ENCODE measurements at places on chromosomes 16 and 17. TPM values are rescaled to one million over a fixed set of nuclear protein-coding genes. Genes with fewer than 3 reads are reported as not detected.

DNA sequence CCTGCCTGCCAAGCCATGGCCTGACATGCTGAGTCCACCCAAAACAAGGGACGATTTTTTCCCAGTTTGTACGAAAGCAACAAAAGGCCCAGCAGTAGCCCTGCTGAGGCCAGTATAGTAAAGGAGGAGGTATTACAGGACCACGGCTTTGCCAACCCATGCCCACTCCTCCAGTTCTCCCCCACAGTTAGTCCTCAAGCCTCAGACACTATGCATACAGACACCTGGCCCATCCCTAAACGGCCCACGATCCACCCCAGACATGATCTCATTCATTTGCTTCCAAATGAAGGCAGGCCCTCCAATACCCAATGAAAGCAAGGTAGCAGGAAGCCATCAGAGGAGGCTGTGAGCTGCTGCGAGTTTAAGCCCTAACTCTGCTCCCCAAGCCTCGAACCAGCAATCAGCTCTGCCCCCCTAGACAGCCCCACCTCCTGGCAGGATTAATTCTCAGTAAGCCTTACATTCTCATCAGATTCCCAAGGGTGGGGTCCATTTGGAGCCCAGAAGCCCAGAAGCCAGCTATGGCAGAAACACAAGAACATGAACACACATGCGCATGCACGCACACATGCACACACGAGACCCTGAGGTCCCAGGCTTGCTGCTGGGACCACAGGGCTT is 4.9 kb downstream of the HDAC5 start:
- H3K4me3 ChIP-seq = no peak overlapping the region
- H3K27ac ChIP-seq = no peak overlapping the region
- DNase-seq = no peak
- H3K4me1 ChIP-seq = no peaks in the 10 kb centered on the region

DNA sequence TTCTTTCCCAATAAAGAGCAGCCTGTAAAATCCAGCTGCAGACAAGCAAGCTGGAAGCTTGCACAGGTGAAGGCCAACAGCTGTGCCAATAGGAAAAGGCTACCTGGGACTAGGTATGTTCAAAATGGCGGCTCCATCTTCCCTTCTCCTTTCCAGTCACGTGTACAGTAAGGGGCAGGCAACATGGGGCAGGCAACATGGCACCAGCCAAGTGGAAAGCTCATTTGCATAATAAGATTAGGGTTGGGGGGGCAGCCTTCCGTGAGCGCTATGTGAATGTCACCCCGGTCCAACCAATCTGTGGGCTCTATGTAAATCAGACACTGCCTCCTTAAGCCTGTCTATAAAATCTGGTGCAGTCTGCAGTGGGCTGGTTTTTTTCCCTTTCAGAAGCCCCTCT is 31.3 kb downstream of the TVP23A start:
- H3K27ac ChIP-seq = no peak overlapping the region
- H3K4me1 ChIP-seq = no peaks in the 10 kb centered on the region
- no peaks in the 10 kb centered on the region for H3K27me3 ChIP-seq
- no peaks in the 10 kb centered on the region for H3K36me3 ChIP-seq
- H3K4me3 ChIP-seq = no peak overlapping the region

DNA sequence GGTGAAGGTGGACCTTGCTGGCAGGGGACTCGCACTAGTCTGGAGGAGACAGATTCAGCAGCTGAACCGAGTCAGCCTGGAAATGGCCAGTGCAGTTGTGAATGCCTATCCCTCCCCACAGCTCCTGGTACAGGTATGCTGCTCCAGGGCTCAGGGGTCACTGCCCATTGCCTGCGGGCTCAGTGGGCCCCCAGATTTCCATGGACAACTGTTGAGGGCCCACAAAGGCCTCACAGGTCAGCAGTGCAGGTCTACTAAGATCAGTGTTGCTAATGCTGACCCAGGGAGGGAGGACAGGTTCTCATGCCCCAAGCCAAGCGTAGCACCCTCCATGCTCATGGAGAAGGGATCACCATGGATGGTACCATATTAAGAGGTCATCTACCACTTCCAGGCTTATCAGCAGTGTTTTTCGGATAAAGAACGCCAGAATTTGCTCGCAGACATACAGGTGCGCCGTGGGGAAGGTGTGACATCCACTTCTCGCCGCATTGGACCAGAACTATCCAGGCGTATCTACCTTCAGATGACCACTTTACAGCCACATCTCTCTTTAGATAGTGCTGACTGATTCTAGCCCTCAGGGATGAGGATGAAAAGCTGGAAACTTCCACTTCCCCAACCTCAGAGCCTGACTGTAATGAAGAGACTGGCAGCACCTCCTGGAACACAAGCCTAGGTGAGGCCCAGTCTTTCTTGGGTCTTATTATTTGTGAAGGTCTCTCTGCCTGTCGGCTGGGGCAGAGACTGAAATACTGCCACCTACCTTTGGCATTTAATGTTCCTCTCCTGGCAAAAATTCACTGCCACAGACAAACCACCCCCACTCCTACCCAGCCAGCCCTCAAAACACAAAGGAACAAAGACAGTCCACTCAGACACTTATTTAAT is 7.6 kb downstream of the EME1 start:
- H3K4me3 ChIP-seq = no peak overlapping the region
- DNase-seq = no peak
- no peaks in the 10 kb centered on the region for H3K4me1 ChIP-seq
- H3K36me3 ChIP-seq = peaks cover 22% of the 10 kb centered on the region

DNA sequence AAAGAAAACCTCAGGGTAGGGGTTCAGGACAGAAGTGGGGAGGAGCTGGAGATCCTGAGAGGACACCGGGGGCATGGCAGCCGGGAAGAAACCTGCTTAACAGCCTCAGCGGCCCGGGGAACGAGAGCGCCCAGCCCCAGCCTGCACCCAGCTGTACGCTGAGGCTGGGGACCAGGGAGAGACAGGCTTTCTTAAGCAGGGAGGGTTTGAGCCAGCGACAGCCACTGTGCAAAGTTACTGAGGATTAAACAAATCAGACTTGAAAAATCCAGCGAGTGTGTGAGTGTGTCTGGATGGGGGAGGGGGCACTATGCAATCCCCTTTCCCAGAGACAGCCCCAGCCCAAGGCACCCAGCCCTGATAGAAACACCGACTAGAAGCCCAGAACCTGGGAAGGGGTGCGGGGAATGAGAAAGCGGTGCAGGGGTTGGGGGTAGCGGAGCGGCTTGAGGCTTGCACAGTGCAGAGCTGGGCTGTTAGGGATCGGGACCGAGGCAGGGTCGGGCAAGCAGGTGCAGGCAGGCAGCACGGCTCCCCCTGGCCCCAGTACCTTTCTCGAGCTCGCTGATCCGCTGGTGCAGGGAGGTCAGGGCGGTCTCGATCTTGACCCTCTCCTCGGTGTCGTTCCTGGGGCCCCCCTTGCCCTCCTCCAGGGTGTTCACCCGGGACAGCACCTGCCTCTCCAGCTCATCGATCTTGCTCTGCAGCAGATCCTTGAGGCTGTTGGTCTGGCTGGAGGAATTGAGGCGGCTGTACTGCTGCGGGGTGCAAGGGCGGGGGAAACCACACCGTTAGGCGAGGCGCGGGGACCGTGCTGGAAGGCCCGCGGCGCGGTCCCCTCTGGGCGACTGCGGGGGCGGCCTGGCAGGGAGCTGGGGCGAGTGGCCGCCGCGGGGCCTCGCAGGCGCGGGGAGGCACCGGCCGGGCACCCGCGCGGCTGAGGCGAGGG is 1.2 kb downstream of the NPTX1 start:
- H3K4me3 ChIP-seq = no peak overlapping the region
- H3K27ac ChIP-seq = no peak overlapping the region
- H3K27me3 ChIP-seq = peaks cover 36% of the 10 kb centered on the region
- DNase-seq = no peak
- no peaks in the 10 kb centered on the region for H3K36me3 ChIP-seq
- H3K4me1 ChIP-seq = no peaks in the 10 kb centered on the region

DNA sequence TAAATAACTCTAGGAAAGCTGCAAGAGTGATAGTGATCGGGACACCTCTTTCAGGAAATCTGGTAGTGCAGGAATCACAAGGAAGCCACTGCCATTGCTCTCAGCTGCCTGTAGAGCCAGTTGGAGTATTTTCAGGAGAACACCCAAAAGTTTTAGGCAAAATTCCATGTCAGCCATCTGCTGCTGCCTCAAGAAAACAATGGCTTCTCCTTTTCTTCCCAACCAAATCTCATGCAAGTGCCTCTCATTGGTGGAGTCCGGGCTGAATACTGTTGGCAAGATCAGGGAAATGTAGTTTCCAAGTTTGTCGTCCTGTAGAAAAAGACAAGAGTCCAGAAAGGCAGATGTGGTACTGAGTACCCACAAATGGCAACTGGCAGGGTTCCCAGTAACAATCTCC is 54.9 kb upstream of the TANC2 start:
- H3K36me3 ChIP-seq = no peaks in the 10 kb centered on the region
- DNase-seq = no peak
- no peak overlapping the region for H3K4me3 ChIP-seq
- H3K27me3 ChIP-seq = no peaks in the 10 kb centered on the region
- no peak overlapping the region for H3K27ac ChIP-seq

DNA sequence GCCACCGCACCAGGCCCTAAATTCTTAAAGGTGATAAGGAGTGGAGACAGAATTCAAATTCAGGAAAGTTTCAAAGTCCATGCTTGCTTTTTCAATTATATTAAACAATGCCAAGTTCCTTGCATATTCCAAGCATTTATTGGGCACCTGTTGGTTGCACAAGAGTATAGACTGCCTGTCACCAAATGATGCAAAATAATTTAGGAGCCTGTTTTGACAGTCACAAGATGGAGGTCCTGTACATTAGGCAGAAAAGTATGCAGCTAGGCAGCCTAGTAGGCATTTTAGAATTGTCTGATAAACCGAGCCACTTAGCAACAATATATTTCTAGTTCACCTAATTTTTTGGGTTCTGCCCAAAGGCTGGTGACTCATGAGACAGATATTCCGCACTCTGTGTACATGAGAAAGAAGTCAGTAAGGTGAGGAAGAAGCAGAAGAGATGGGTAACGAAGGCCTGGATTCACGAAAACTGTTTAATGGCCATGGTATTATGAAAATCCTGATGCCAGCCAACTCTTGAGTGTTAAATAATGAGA is 7.3 kb downstream of the ACACA start:
- H3K27me3 ChIP-seq = no peaks in the 10 kb centered on the region
- no peak for DNase-seq
- no peak overlapping the region for H3K4me3 ChIP-seq
- no peak overlapping the region for H3K27ac ChIP-seq
- no peaks in the 10 kb centered on the region for H3K36me3 ChIP-seq

- no peaks in the 10 kb centered on the region for H3K27me3 ChIP-seq
- H3K27ac ChIP-seq = no peak overlapping the region
- no peaks in the 10 kb centered on the region for H3K36me3 ChIP-seq
- no peak for DNase-seq
- H3K4me1 ChIP-seq = no peaks in the 10 kb centered on the region
- no peak overlapping the region for H3K4me3 ChIP-seq
Observed at GRCh38 chr17:61088556-61088955, 311.1 kb upstream of the TBX2 start.

GRCh38 chr17:266219-266618 is 84.8 kb upstream of the DOC2B start:
- no peaks in the 10 kb centered on the region for H3K4me1 ChIP-seq
- no peak overlapping the region for H3K27ac ChIP-seq
- DNase-seq = peak; percentile 6
- H3K27me3 ChIP-seq = no peaks in the 10 kb centered on the region
- no peak overlapping the region for H3K4me3 ChIP-seq

The VTN gene
- 3,028 TPM for total RNA-seq

The TRIM37 gene
- 9.9 TPM for total RNA-seq

The SMTNL2 gene
- not detected for total RNA-seq

Data from right lobe of liver (tissue), 6 donors.